ENCODE measurements at places on chromosomes 3 and 15. TPM values are rescaled to one million over a fixed set of nuclear protein-coding genes. Genes with fewer than 3 reads are reported as not detected.

- H3K27ac ChIP-seq: no peak overlapping the region
- no peak for DNase-seq
- no peaks in the 10 kb centered on the region for H3K36me3 ChIP-seq
- no peaks in the 10 kb centered on the region for H3K27me3 ChIP-seq
- no peaks in the 10 kb centered on the region for H3K4me1 ChIP-seq
Observed at GRCh38 chr3:96538186-96538585, 276.2 kb upstream of the EPHA6 start.

- H3K4me3 ChIP-seq: no peak overlapping the region
- no peaks in the 10 kb centered on the region for H3K4me1 ChIP-seq
- H3K27ac ChIP-seq: no peak overlapping the region
- no peak for DNase-seq
- H3K27me3 ChIP-seq: no peaks in the 10 kb centered on the region
Observed at GRCh38 chr3:123667784-123668183, 82.9 kb upstream of the HACD2 start.

- no peaks in the 10 kb centered on the region for H3K27me3 ChIP-seq
- H3K27ac ChIP-seq: no peak overlapping the region
- H3K4me1 ChIP-seq: no peaks in the 10 kb centered on the region
- H3K36me3 ChIP-seq: no peaks in the 10 kb centered on the region
- DNase-seq: no peak
Observed at GRCh38 chr15:81516012-81516411, 142.0 kb upstream of the TMC3 start.

GRCh38 chr3:5630406-5630805 lies 442.9 kb downstream of the EDEM1 start:
- no peaks in the 10 kb centered on the region for H3K36me3 ChIP-seq
- no peaks in the 10 kb centered on the region for H3K4me1 ChIP-seq
- no peak overlapping the region for H3K4me3 ChIP-seq

GRCh38 chr3:122356402-122356801 lies 26.6 kb downstream of the MIX23 start:
- H3K27ac ChIP-seq: no peak overlapping the region
- no peaks in the 10 kb centered on the region for H3K27me3 ChIP-seq
- H3K4me3 ChIP-seq: no peak overlapping the region
- H3K36me3 ChIP-seq: peaks cover 8% of the 10 kb centered on the region
- no peaks in the 10 kb centered on the region for H3K4me1 ChIP-seq

DNA sequence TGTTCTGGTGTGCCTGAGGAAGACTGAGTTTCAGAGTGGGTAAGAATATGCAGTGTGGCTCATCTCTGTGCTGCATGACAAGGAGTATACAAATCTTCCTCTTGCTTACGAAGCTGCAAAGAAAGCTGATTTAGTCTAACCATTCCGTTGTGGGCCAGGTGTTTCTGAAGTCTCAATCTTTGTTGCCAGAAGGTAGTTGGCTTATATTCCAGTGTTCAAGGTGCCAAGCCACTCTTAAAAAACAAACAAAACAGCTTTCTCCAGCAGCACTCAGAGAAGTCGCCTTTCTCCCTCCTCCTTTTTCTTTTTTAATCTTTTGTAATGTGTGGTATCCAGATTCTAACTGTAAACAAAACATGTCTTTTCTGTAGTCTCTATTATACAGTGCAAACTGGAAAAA lies 872.4 kb downstream of the NAALADL2 start:
- no peak overlapping the region for H3K27ac ChIP-seq
- no peaks in the 10 kb centered on the region for H3K4me1 ChIP-seq
- no peaks in the 10 kb centered on the region for H3K36me3 ChIP-seq
- no peak for DNase-seq
- H3K27me3 ChIP-seq: no peaks in the 10 kb centered on the region
- H3K4me3 ChIP-seq: no peak overlapping the region

- no peaks in the 10 kb centered on the region for H3K4me1 ChIP-seq
- no peak for DNase-seq
- no peak overlapping the region for H3K27ac ChIP-seq
- H3K36me3 ChIP-seq: no peaks in the 10 kb centered on the region
Observed at GRCh38 chr3:56157693-56158362, 310.4 kb downstream of the ERC2 start.

- no peaks in the 10 kb centered on the region for H3K27me3 ChIP-seq
- no peak for DNase-seq
- H3K4me1 ChIP-seq: no peaks in the 10 kb centered on the region
- H3K27ac ChIP-seq: no peak overlapping the region
Observed at GRCh38 chr15:100022391-100022790, 289.2 kb upstream of the LYSMD4 start.

DNA sequence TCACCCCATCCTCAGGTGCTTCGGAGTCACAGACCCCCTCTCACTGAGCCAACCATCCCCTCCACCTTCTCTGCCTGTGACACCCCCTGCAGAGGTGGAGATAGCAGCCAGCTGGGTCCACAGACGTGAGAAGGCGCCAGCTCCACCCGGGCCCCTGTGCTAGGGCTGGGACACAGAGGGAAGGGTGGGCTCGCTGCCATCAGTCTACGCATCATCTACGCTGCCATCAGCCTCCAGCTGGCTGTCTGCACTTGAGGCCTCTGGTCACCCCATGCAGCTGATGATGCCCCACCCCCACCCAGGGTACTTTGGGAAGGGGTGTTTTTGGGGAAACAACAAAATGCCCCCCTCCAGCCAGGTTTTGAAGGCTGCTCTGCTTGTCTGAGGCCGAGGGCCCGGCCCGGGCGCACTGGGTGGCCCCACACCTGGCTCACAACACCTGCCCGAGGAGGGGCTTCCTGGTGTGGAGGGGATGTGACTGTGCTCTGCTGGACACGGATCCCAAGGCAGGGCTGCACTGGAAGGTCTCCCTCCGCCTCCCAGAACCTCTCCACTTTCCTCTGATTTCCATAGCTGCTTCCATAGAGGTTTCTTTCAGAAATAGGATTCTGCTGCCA lies 163.4 kb upstream of the IQSEC1 start:
- H3K4me1 ChIP-seq: peaks cover 32% of the 10 kb centered on the region
- no peak overlapping the region for H3K27ac ChIP-seq
- no peak for DNase-seq

DNA sequence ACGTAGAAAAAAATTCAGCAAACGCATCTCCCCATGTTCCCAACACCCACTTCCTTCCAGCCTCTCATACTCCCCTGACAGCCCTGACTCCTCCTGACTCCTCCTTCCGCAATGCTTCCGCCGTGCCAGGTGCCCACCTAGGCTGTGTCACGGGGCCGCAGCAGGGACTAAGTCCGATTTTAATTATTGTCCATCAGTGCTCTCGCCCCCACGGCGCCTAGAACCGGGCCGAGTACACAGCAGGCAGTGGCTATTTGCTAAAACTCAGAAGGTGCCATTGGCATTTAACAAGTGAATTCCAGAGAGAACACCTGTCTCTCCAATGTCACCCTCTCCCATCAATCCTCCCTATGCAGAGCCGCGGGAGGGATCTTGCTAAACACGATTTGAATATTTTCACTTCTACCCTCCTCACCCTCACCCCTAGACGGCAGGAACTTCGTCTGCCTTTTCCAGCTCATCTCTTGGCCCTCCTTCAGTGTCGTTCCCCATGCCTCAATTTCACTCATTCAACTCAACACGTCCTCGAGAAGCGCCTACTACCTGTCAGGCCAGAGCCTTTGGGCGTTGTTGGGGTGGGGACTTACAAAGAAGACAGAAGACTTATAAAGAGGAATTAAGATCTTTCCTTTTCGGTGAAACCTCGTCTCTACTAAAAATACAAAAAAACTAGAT lies 11.5 kb upstream of the SHF start:
- H3K27me3 ChIP-seq: no peaks in the 10 kb centered on the region
- DNase-seq: peak; percentile 50
- H3K36me3 ChIP-seq: no peaks in the 10 kb centered on the region
- H3K4me1 ChIP-seq: peaks cover 18% of the 10 kb centered on the region
- peak overlapping the region; percentile 86 for H3K27ac ChIP-seq
- peak overlapping the region; percentile 72 for H3K4me3 ChIP-seq

DNA sequence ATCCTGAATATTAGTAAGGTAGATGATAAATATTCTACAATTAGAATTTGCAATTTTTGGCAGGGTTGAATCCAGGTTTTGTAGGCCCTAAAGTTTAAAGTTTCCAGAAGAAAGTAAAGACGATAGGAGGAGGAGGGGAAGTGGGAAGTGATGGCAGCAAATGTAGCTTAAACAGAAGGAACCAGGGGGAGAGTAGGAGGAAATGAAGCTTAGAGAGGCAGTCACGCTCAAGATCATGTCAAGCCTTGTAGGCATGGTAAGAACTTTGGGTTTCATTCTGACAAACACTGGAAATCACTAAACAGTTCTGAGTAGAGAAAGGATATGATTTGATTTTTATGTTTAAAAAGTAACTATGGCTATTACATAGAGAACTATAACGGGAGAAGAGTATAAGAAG lies 63.9 kb downstream of the NR2E3 start:
- H3K36me3 ChIP-seq: no peaks in the 10 kb centered on the region
- no peak for DNase-seq
- H3K4me3 ChIP-seq: no peak overlapping the region
- no peak overlapping the region for H3K27ac ChIP-seq
- no peaks in the 10 kb centered on the region for H3K27me3 ChIP-seq
- H3K4me1 ChIP-seq: no peaks in the 10 kb centered on the region

DNA sequence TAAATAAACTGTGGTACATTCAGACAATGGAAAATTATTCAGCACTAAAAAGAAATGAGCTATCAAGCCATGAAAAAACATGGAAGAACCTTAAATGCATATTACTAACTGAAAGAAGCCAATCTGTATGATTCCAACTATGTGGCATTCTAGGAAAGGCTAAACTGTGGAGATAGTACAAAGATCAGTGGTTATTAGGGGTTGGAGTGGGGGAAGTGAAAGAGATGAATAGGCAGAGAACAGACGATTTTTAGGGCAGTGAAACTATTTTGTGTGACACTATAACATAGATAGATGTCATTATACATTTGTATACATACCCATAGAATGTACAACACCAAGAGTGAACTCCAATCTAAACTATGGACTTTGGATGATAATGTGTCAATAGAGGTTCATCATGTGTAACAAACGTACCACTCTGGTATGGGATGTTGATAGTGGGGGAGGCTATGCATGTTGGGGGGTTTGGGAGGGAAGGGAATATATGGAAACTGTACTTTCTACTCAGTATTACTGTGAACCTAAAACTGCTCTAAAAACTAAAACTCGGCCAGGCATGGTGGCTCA lies 29.0 kb downstream of the RAB27A start:
- H3K4me3 ChIP-seq: no peak overlapping the region
- no peak for DNase-seq
- H3K4me1 ChIP-seq: peaks cover 36% of the 10 kb centered on the region
- H3K27me3 ChIP-seq: no peaks in the 10 kb centered on the region
- no peaks in the 10 kb centered on the region for H3K36me3 ChIP-seq

- no peaks in the 10 kb centered on the region for H3K27me3 ChIP-seq
- no peak for DNase-seq
- H3K4me3 ChIP-seq: no peak overlapping the region
- H3K36me3 ChIP-seq: peaks cover 6% of the 10 kb centered on the region
Observed at GRCh38 chr15:41797201-41797944, 23.1 kb downstream of the MAPKBP1 start.

The ZBED2 gene
- not detected for total RNA-seq

The COL8A1 gene
- not detected for total RNA-seq

The PXK gene
- total RNA-seq: 20.2 TPM

The CCR8 gene
- total RNA-seq: 6.9 TPM

The GPR87 gene
- not detected for total RNA-seq

The CIDEC gene
- total RNA-seq: not detected

The MYL3 gene
- total RNA-seq: not detected

The PRSS50 gene
- total RNA-seq: not detected
